ENCODE measurements at places on chromosomes 7 and 10. TPM values are rescaled to one million over a fixed set of nuclear protein-coding genes. Genes with fewer than 3 reads are reported as not detected.

- DNase-seq: no peak
Observed at GRCh38 chr10:29798921-29799690, 164.3 kb upstream of the SVIL start.

The MINDY4 gene
- 12.2 TPM for polyA plus RNA-seq

- DNase-seq: no peak
Observed at GRCh38 chr7:95996174-95996573, 223.8 kb downstream of the DYNC1I1 start.

The CYP2C19 gene
- polyA plus RNA-seq: 0.12 TPM

- no peak for DNase-seq
Observed at GRCh38 chr7:55160539-55160938, 141.7 kb downstream of the EGFR start.

The LZTS2 gene
- 48.9 TPM for polyA plus RNA-seq

GRCh38 chr10:116801658-116802057, 47.6 kb upstream of the ENO4 start:
- no peak for DNase-seq

DNA sequence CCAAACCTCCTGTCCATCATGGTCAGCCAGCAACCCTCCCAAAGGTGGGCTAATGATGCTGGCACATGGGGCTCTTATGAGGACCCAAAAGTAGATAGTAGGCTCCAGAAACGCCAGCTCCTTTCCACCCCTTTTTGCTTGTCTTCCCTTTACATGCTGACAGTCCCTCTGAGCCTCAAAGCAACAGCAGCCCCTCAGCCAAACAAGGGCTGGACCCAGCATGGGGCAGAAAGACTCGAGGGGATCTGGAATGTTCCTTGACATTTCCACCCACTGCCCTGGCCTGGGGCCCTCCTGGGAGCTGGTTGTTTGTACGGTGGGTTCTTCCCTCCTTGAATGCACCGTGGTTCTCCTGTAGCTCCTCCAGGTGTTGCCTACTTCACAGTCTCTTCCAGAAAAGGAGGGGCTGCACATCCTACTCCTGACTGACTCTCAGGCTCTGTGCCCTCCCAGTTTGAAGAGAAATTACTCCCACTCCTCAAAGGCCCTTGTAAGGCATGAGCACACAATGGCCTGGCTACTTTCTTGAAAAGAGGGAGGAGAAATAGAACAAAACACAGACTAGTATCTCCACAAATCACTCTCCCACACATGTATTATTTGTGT, 21.5 kb upstream of the NUDCD3 start:
- no peak for DNase-seq

- DNase-seq: no peak
Observed at GRCh38 chr10:109737626-109738025, 185.7 kb downstream of the XPNPEP1 start.

GRCh38 chr10:2990764-2991163, 76.6 kb upstream of the PFKP start:
- DNase-seq: no peak

- no peak for DNase-seq
Observed at GRCh38 chr10:1735562-1735961, 1.8 kb downstream of the ADARB2 start.

- no peak for DNase-seq
Observed at GRCh38 chr7:73758581-73759138, 11.4 kb downstream of the CLDN3 start.

GRCh38 chr10:70673043-70673928, 980 bp downstream of the ADAMTS14 start:
- no peak for DNase-seq

The TWIST1 gene
- polyA plus RNA-seq: 6.6 TPM

The ADCK2 gene
- polyA plus RNA-seq: 22.2 TPM

GRCh38 chr7:127404286-127405072, 12.0 kb upstream of the ZNF800 start:
- no peak for DNase-seq

DNA sequence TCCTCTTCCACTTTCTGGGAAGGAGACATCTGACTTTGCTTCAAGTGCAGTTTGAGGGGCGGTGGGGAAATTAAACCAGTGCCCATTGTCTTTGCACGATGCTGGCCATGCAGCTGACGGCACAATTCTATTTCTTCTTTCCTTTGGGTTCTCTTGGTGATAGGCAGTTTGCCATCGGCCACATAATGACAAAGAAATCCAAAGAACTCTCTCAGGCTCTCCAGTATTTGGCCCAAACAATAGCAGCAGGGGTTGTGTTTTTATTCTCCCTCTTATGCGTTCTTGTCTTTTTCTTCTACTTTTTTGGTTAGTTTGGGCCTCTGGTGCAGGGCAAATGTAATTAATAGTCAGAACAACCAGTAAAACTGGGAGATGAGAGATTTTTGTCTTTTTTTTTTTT, 147.0 kb downstream of the EMX2 start:
- no peak for DNase-seq

DNA sequence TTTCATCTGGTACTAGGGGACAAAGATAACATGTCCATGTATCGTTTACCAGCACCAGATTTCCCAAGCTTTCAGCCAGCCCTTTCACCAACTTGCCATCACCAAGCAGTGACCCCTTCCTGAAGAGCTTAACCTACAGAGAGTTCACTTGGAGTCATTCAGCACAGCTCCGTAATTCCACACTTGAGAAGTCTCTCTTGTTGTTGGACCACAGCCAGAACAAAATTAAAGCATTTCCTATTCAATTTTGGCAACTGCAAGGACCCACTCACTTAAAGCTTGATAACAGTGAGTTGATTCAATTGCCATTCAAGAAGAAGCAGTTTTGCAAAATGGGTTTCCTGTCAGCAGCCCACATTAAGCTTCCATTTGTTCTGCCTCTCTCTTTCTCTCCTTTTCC, 88.5 kb upstream of the LRRTM3 start:
- no peak for DNase-seq

DNA sequence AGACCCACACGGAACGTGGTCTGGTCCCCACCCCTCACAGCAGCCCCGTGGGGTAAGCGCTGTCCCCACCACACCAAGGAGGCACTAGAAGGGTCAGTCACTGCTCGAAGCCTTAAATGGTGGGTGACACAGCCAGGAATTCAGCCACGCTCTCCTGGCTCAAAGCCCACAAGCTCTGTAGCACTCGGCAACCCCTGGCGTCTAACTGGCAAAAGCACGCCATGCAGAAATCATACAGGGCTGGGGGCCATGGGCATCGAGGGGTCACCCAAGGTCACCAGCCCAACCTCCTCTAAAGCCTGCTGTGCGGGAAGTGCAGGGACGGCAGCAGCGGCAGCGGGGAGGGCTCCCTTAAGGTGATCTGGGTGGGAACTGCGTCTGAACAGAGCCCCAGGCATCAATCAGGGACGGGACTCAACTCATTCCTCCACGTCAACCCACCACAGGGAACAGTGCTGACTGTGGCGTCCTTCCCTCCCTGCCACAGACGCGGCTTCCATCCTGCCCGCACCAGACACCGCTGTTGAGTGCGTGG, 7.8 kb downstream of the GPER1 start:
- no peak for DNase-seq

The NACAD gene
- 8.6 TPM for polyA plus RNA-seq

The NOM1 gene
- 32.9 TPM for polyA plus RNA-seq

GRCh38 chr7:33762151-33762910, 143.0 kb upstream of the BMPER start:
- no peak for DNase-seq

- DNase-seq: no peak
Observed at GRCh38 chr10:112711366-112711765, 238.7 kb upstream of the TCF7L2 start.

The KCNH2 gene
- 13.1 TPM for polyA plus RNA-seq

DNA sequence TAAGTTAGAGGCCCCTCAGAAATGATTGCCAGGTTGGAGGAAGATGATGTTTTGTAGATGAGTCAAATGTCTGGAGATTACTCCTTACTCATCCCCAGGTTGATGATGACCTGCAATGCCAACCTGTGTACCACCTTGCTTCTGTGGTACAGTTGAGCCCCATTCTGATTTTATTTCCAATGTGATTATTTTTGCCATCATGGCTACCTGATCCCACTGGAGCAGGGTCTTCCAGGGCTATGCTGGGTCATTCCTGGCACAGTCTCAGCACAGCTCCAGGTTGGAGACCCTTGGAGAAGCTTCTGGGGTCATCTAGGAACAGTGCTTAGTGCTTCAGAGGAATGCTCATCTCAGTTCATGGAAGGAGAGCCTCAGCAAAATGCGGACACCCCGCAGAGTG, 34.3 kb downstream of the LRRC18 start:
- DNase-seq: no peak

DNA sequence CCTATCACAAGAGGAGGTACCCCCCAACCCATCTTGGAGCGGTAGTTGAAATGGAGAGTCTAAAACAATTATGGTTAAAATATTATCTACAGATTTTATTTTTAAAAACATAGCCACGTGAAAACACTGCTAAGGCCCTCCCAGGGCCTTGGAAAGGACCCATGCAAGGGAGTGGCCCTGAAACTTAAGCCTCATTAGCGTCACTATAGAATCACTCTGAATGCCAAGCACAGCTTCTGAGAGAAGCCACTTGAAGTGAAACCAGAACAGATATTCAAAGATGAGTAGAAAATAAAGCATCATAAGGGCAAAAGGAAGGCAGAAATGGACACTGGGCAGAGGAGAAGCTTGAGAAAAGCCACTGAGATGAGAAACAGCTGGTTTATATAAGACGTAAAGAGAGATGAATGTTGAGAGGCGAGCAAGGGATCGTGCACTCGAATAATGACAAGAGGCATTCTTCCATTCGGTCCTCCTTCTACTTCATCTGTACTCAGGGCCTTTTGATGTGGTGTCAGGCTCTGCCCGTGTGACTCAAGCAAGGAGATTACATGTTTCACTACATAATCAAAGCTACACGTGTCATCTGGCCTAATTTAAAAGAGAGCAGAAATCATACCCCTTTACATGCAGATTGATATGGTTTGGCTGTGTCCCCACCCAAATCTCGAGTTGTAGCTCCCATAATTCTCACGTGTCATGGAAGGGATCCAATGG, 33.4 kb upstream of the SLC39A12 start:
- no peak for DNase-seq

The FAS gene
- 13.4 TPM for polyA plus RNA-seq
